ENCODE measurements at places on chromosomes 16 and 17.

DNA sequence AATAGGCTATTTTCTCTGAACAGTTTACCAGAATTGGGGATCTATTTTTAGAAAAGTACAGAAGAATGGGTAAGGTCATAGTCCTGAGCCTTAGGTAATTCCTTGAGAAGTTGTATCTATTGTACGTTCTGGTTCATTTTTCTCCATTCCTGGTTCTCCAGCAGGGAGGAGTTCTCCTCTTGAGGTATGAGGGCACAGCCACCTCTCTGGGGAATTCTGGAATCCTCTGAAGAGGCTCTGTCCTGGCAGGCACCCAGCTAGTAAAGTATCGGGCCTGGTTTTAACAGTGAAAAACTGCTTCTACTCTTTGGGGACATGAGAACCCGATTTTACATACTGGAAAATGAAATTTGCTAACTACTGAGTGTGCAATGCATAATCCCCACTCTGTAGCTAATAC is 19.6 kb upstream of the PMFBP1 start:
- no peak overlapping the region for H3K4me3 ChIP-seq
- no peak for DNase-seq
- no peak overlapping the region for H3K27ac ChIP-seq
- H3K4me1 ChIP-seq: no peaks in the 10 kb centered on the region
- no peaks in the 10 kb centered on the region for H3K36me3 ChIP-seq
- no peaks in the 10 kb centered on the region for H3K27me3 ChIP-seq

- H3K27me3 ChIP-seq: no peaks in the 10 kb centered on the region
- peaks cover 43% of the 10 kb centered on the region for H3K36me3 ChIP-seq
- H3K4me1 ChIP-seq: peaks cover 5% of the 10 kb centered on the region
- H3K27ac ChIP-seq: no peak overlapping the region
- no peak for DNase-seq
Measured at GRCh38 chr17:39529455-39529854, 68.2 kb downstream of the CDK12 start.

- H3K36me3 ChIP-seq: peaks cover under 1% of the 10 kb centered on the region
- peaks cover 25% of the 10 kb centered on the region for H3K27me3 ChIP-seq
- DNase-seq: no peak
- H3K4me3 ChIP-seq: no peak overlapping the region
Measured at GRCh38 chr17:39703913-39704312, 4.0 kb downstream of the ERBB2 start.

- DNase-seq: no peak
- no peak overlapping the region for H3K27ac ChIP-seq
- peaks cover 1% of the 10 kb centered on the region for H3K36me3 ChIP-seq
- peaks cover 6% of the 10 kb centered on the region for H3K27me3 ChIP-seq
- no peak overlapping the region for H3K4me3 ChIP-seq
Measured at GRCh38 chr17:19248151-19248927, 11.2 kb downstream of the EPN2 start.

GRCh38 chr16:89171216-89172170 is at the start of gene CDH15:
CDH15 (plus strand) TSS chr16:89171748; CDS start chr16:89171832, 84 bp downstream.
- H3K4me1 ChIP-seq: peaks cover 9% of the 10 kb centered on the region
- peak; percentile 98 for DNase-seq
- peak within 1 kb of the TSS; percentile 48 for H3K4me3 ChIP-seq
- no peaks in the 10 kb centered on the region for H3K36me3 ChIP-seq
- no peak within 1 kb of the TSS for H3K27ac ChIP-seq

- H3K4me3 ChIP-seq: no peak overlapping the region
- no peaks in the 10 kb centered on the region for H3K27me3 ChIP-seq
- peaks cover 55% of the 10 kb centered on the region for H3K4me1 ChIP-seq
- H3K27ac ChIP-seq: peak overlapping the region; percentile 43
- peak; percentile 61 for DNase-seq
Measured at GRCh38 chr17:42133461-42134041, 10.9 kb downstream of the HSPB9 start.

DNA sequence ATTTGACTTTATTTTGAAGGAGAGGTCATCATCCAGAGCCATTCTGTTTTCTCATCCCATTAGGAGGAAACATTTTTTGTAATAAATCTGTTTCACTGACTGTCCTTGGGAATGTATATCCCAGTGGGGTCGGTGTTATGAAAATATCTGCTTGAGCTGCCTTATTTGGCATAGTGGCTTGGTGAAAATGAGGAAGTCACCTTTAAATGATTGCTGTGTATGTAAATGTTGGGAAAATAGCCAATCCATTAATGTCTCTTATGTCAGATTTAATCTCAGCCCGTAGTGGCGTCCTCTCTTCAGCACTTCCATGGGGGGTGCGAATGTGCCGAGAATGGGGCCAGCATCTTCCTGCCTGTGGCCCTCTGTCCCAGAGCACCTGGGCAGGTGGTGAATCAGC is 57.6 kb downstream of the BANP start:
- no peak overlapping the region for H3K27ac ChIP-seq
- H3K27me3 ChIP-seq: no peaks in the 10 kb centered on the region
- H3K36me3 ChIP-seq: peaks cover 18% of the 10 kb centered on the region

GRCh38 chr17:41972571-41973407 is 6.2 kb downstream of the CNP start:
- peaks cover 23% of the 10 kb centered on the region for H3K4me1 ChIP-seq
- H3K27ac ChIP-seq: peak overlapping the region; percentile 0
- peaks cover 31% of the 10 kb centered on the region for H3K36me3 ChIP-seq
- no peaks in the 10 kb centered on the region for H3K27me3 ChIP-seq
